Hematopoietic multipotent progenitor cell treated with erythropoietin and hydrocortisone succinate and interleukin-3 and kit ligand, for 6 days (in vitro differentiated cells): ENCODE measurements at places on chromosomes 12 and 14.
A peak's percentile ranks its signal among the peaks of the same experiment; 100 is the strongest.

DNA sequence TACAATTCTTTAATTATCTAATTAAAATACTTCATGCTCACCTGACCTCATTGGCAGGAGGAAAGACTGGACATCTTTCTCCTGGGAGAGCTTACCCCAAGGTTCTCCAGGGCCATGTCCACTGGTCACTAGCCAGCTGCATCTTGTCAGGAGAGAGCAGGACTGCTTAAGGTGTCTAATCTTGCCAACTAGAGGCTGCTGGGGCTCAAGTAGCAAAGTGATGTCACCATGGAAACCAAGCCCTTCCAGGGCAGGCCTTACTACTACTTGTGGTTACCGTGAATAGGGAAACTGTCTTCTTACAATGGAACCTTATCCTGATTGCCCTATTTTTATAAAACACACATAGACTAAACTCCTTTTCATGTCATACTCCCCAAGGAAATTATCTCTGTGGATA is 376.4 kb downstream of the SNAPC1 start:
- no peak for DNase-seq

DNA sequence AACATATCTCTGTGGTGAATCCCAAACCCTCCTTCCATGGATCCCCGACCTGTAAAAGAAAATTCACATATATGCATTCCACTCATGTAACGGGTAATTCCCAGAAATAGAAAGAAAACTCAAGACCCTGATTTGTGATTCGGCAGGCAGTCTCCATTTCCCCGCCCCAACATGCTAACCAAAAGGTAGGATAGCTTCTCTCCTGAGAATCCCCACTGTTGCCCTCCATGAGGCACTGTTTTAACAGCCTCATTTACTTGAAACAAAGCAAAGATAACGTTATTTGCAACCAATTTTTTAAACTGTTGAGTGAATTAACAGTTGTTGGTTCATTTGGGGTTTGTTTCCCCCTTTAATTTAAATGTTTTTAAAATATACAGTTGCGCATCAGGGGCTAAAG is 774 bp upstream of the SLC2A13 start:
- DNase-seq: no peak

GRCh38 chr12:5268424-5269210 is 163.3 kb upstream of the NTF3 start:
- DNase-seq: no peak

GRCh38 chr14:69820991-69821390 is 23.9 kb upstream of the SLC10A1 start:
- no peak for DNase-seq

- DNase-seq: no peak
Measured at GRCh38 chr14:73188501-73188911, 48.8 kb upstream of the PAPLN start.

GRCh38 chr14:67510121-67510520 is 21.6 kb upstream of the TMEM229B start:
- DNase-seq: no peak

- DNase-seq: peak; percentile 66
Measured at GRCh38 chr12:111685322-111685810, 390 bp downstream of the BRAP start.

- peak; percentile 57 for DNase-seq
Measured at GRCh38 chr14:65373016-65373670, 39.4 kb upstream of the FUT8 start.

DNA sequence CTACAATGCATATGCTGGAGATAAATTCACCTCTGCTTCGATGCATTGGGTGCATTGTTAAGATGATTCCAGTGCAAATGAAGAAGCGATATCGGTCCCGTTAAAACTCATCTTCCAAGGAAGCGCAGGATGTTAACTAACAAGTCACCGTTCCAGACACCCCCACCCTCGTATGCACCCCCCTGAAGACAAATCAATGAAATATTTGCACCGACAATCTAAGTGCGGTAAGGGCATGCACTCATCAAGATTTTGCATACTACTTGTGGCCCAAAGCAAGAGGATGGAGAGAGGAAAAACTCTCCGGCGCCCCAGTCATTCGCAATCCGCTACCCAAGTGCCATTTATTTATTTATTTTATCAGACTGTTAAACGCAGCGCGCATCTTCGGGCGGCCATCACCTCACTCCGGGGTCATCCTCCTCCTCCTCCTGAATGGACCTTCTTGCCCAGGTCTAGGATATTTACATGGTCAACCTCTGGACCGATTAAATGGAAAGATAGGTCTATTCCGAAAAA is 1.2 kb downstream of the NOVA1 start:
- no peak for DNase-seq

GRCh38 chr14:106343626-106344025 is 817.2 kb downstream of the TMEM121 start:
- no peak for DNase-seq

DNA sequence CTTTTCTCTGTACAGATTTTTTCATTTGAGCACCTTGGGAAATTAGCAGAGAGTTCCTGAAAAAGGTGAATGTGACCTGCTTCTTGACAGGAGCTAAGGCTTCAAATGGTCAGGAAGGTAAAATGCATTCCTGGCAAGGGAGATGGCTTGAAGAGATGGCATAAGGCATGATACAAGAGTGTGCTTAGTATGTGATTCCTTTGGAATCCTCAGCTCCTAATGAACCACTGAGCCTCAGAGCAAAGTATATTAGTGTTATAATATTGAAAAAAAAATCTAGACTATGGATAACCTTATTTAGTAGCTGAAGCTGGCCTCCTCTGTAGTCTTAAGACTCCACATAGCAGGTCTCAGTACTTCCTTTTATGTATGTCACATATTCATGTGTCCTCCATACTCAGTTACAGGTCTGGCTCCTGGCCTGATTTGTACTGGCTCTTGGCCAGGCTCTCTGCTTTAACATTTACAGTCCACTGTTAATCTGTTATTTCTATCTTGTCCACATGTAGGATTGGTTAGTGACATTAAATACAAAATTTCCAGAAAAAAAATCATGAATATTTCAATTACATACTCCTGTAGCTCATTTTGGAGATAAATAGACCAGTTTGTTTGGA is 17.9 kb downstream of the TOGARAM1 start:
- DNase-seq: no peak

DNA sequence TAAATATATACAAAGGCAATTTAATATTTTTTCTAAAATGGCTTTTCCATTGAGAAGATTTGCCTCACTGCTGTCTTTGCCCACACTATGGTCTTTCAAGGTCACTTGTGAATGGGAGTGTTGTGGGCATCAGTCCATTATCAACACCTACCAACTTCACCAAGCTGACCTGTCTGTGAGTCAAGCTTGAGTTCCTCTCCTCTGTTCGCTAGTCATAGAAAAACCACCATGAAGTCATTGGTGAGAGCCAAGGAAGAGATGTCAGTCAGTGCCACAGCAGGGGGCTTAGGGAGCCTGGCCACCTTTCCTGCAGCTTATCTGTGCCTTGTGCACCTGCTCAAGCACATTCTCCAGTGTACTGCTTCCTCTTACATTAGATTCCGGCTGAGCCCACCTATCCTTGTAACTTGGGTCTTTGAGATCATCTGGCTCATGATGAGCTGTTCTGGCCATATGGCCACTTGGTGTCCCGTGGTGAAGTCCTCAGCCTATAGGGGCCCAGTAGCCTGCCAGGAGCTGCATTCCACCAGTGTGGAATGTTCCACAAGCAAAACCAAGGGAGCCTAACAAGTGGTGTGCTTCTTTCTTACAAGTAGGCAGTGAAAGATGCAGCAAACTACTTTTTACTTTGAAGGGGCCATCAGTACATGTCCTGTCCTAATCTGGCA is 80.8 kb upstream of the C12orf71 start:
- no peak for DNase-seq

GRCh38 chr14:99586761-99587459 is 17.1 kb downstream of the CCDC85C start:
- no peak for DNase-seq

- no peak for DNase-seq
Measured at GRCh38 chr12:44628180-44628579, 247.9 kb downstream of the NELL2 start.

DNA sequence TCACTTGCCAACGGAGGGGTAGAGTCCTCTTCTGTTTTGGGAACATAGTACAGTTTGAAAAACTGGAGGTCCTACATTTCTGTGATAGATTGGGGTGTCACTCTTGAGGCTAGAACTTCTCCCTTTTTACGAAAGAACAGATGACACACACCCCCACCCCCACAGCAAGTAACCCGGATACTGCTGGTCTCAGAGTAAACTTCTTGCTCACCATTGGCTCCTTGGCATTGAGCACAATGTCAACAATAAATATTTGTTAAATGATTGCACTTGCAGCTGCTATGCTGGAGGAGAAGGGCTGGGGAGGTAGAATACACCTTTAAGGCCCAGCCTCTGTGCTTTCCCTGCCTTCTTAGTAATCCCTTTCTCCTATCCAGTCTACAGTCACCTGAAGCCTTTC is 149.8 kb downstream of the TGFB3 start:
- peak; percentile 42 for DNase-seq

- no peak for DNase-seq
Measured at GRCh38 chr12:57765698-57766463, 997 bp downstream of the CYP27B1 start.

DNA sequence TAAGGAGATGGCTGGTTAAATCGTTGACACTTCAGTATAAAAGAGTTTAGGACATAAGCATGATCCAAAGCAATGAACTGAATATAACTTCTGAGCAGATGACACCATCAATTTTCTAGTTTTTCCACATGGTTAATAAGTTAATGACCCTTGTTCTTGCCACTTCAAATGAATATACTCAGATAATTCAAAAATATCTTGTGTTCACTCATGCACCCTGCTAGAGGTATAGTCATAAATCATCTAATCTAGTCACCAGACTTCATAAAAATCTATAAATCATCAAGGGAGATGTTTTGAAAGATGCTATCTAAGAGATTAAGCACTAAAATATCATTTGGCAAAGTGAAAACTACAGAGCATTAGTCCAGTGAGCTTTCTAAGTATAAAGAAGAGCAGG is 131.9 kb downstream of the MDGA2 start:
- DNase-seq: no peak

- no peak for DNase-seq
Measured at GRCh38 chr12:57591782-57592325, 862 bp downstream of the PIP4K2C start.

DNA sequence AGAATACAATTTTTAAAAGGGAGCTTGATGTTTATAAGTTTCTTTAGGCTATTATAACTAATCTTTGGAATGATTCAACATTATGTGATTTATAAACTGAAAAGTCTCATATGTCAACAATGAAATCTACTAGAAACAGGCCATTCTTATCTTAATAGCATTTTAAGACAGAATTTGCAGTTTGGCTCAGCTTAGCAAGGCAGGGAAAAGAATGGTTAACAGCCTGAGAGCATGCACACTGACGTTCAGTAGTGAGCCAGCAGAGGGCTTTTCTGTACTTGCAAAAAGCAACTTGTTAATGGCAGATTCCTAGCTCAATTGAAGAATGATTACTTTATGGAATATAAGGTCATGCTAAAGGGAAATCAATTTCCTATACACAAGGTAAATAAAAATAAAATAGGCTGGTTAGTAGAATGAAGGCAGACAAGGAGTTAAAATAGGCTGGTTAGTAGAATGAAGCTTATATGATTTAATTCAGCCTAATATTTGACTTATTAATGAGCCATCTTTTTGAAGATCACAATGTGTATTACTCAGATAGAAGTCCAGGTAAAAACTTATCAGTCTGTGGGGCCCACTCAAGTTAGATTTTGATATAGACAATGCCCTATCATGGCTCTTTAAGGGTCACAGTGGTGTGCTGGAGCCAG is 95.9 kb downstream of the OTOGL start:
- DNase-seq: peak; percentile 61

- no peak for DNase-seq
Measured at GRCh38 chr12:102096855-102097254, 23.1 kb downstream of the NUP37 start.

DNA sequence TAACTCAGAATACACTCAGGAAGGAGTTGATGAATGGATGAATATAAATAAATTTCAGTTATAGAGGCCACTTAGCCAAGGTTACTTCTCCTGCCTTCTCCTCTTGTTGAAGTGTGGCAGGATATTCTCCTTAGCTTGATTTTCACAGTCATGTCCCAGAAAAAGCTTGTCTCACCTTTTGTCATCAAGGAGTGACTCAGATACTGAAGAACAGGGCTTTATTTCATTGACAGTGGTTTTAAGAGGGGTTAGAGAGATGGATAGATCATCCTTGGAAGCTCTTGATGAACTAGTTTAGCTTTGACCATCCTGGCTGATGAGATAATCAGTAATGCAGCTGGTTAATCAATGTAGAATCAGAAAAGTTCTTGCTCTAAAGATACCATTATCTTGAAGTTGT is 35.0 kb upstream of the CFAP54 start:
- no peak for DNase-seq

- no peak for DNase-seq
Measured at GRCh38 chr14:51822499-51822898, 37.9 kb upstream of the GNG2 start.

- no peak for DNase-seq
Measured at GRCh38 chr12:120821878-120822277, 82.3 kb downstream of the SPPL3 start.

DNA sequence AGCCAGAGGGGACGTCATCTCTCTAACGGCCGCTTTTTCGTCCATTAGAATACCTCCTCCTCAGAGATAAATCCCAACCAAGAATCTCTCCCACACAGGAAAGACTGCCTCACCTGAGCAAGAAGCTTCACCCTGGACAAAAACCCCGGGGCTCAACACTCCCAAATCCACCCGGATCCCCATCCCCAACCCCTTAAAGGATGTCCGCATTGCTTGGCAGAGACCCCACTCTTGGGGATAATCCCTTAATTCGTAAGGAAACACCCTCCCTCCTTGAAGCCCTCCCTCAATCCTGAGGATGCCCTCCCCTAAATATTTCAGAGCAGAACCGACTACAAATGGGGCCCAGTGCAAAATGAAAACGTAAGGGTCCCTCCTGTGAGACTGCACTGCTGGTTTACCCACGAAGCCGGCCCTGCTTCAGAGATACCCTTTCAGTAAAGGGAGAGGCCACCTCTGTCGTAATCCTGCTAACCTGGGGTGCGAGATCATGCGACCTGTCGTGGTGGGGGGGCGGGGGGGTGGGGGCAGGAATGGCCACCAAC is 655 bp upstream of the DYNLL1 start:
- no peak for DNase-seq

DNA sequence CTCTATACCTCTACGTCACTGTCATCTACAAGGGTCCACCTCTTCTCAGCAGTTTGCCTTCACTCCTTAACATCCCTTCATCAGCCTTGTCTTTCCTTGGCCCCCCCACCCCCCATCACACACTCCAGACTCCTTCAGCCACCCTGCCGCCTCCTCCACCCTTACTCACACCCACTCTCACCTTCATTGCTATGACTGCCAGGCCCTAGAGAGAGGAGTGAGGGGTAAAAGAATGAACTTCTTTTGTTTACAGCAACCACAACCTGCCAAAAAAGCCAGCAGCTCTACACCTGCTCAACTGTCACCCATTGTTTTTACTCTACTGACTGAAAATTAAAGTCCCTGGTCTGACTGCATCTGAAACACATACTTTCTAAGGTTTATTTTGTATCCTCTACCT is 112.8 kb downstream of the DUSP6 start:
- DNase-seq: no peak

GRCh38 chr14:72780751-72781150 is 113.2 kb downstream of the DPF3 start:
- no peak for DNase-seq
